ENCODE measurements at places on chromosomes 12 and 14. TPM values are rescaled to one million over a fixed set of nuclear protein-coding genes. Genes with fewer than 3 reads are reported as not detected.

DNA sequence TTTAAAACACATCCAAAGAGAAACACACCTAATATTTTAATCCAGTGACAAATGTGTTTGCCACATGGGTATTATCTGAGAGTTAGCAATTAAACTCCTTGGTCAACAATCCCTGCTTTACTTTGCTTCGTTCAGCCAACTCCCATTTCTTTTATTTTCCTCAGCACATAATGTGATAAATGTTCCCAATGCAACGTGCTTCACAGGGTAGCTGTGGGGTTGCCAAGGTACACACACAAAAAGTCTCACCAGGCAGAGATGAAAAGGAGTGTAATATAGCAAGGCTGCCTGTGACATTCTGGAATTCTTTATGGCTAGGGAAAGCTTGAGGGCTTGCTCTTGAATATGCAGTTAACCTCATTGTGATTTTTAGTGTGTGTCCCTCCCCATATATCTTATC is 208.0 kb upstream of the DIO2 start:
- no peak for DNase-seq

DNA sequence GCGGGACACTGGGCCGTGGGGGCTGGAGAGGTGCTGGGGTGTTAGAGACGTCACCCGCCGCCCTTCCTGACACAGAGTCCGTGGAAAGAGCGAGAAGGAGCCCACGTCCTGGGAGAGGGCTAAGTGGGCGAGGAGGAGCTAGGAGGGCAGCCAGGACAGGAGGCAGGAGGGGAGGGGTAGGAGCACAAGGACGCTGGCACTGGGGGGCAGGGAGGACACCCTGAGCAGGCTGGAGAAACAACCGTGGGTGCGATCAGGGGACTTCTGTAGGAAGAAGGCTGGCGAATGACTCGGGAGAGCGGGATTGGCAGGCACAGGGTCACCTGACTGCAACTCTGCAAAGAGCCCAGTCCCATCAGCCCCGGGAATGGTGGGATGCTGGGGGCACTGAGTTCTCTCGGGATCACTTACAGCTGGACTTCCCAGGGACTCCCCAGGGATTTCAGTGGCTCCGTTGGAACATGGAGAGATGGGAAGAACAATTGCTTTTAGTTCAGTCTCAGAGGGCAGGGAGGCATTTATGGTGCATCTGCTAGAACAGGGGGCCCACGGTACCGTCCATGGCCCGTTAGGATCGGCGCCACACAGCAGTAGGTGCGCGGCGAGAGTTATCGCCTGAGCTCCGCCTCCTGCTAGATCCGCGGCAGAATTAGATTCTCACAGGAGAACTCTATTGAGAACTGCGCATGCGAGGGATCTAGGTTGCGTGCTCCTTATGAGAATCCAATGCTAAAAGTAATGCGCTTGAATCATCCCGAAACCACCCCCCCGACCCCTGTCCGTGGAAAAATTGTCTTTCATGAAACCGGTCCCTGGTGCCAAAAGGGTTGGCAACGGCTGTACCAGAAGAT is 24.3 kb downstream of the UBR7 start:
- DNase-seq: no peak

- no peak for DNase-seq
These were observed 2.7 kb upstream of the ASB8 start for GRCh38 chr12:48160046-48160445.

Gene CRACR2A
- 6.7 TPM for total RNA-seq

GRCh38 chr12:40336573-40337199 is 111.9 kb downstream of the LRRK2 start:
- no peak for DNase-seq

GRCh38 chr12:30882706-30883105 is 43.8 kb upstream of the TSPAN11 start:
- DNase-seq: no peak

GRCh38 chr12:69578283-69578682 is 7.0 kb upstream of the CCT2 start:
- DNase-seq: no peak

Gene LRRIQ1
- total RNA-seq: 0.88 TPM

DNA sequence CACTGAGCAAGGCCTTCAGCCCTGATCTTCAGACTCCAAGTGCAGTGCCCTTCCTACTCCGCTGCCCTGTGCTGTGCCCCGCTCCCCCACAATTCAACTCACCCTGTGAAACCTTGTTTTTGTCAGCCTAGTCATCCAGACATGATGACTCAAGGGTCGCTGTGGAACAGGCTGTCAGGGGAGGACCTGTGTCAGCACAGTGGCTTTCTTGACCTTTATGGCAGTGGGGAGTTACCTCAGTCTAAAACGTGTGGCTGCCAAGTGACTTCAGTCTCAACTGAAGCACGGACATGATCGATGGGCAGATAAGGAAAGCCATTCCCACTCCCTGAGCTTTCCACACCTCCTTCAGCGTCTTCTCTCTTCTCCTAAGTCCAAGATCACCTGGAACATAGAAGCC is 16.3 kb upstream of the FLVCR2 start:
- DNase-seq: no peak

Gene TMEM179
- total RNA-seq: 0.53 TPM

- no peak for DNase-seq
These were observed 110.1 kb downstream of the TXNDC16 start for GRCh38 chr14:52442166-52442565.

GRCh38 chr14:101823511-101824120 is 62.1 kb downstream of the PPP2R5C start:
- no peak for DNase-seq

- no peak for DNase-seq
These were observed 334.5 kb upstream of the SEL1L start for GRCh38 chr14:81868172-81868571.

DNA sequence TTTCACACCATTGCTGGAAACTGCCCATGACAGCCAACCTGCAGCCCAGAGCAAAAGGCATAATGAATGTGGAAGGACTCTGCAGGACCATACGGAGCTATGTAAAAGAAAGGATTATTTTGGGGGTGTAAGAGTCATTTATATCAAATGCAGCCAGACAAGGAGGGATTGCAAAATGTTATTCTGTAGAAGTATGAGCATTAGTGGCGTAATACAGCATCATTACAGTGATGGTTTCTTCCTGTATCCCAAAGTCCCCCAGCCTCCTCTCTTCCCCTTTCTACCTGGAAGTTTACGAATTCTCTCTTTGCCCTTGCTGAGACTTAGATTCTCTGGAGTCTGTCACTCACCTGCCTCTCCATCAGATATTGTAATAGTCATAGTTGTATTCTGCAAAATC is 89.9 kb downstream of the BORCS5 start:
- no peak for DNase-seq

GRCh38 chr14:99065551-99065950 is 206.4 kb downstream of the BCL11B start:
- DNase-seq: no peak

Gene KIF21A
- total RNA-seq: 8.2 TPM

Gene MGAT4C
- total RNA-seq: 0.47 TPM

Gene DENND5B
- total RNA-seq: 10.7 TPM

Gene FSCB
- not detected for total RNA-seq

Gene PRH2
- not detected for total RNA-seq

- no peak for DNase-seq
These were observed 45.9 kb downstream of the CDK17 start for GRCh38 chr12:96354326-96354725.

Gene DLST
- 98.4 TPM for total RNA-seq

GRCh38 chr12:27237790-27238771 is 6.0 kb upstream of the STK38L start:
- no peak for DNase-seq

DNA sequence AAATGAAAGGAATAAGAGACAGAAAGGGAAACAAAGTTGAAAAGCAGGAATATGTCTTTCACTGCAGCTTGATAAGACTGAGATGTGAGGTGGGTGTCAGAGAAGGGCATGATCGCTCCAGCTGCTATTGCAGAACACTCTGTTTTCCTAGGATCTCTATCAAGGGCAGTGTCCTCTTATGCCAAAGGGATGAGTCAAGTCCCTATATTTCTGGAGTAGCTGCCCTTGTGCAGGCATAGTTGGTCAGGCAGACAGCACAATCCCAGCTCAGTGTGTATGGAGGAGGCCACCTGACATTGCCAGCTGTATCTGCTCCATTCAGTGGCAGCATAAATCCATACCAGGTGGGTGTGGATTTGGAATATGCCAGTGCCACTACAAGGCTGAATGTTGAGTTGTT is 101.6 kb downstream of the DAD1 start:
- DNase-seq: no peak

Gene EFS
- 0.24 TPM for total RNA-seq

- no peak for DNase-seq
These were observed 234.7 kb upstream of the E2F7 start for GRCh38 chr12:77299910-77300669.

DNA sequence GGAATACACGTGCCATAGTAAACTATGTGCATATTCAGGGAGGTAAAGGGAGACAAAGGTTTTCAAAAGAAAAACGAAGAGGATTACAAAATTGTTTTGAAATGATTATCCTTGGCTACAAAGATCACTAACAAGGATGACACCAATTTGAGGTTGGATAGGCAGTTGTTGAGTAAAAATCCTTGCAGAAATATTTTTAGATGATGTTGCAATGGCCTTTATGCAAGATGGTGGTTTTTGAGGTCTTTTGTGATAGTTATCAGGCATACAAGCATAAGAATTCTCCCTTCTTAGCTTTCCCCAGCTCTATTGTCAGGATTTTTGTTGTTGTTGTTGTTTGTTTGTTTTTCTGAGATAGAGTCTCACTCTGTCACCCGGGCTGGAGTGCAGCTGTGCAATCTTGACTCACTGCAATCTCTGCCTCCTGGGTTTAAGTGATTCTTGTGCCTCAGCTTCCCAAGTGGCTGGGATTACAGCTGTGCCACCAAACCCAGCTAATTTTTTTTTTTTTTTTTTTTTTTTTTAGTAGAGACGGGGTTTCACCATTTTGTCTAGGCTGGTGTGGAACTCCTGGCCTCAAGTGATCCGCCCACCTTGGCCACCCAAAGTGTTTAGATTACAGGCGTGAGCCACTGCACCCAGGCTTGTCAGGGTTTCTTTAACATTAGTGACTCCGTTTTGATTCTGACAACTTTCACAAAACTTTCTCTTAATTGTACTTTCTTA is 7.8 kb downstream of the RNASE1 start:
- DNase-seq: no peak

Gene FAM181A
- not detected for total RNA-seq

GRCh38 chr14:51370758-51371386 is 130.8 kb downstream of the TMX1 start:
- DNase-seq: no peak

GRCh38 chr12:15699886-15700285 is 89.3 kb downstream of the EPS8 start:
- no peak for DNase-seq

DNA sequence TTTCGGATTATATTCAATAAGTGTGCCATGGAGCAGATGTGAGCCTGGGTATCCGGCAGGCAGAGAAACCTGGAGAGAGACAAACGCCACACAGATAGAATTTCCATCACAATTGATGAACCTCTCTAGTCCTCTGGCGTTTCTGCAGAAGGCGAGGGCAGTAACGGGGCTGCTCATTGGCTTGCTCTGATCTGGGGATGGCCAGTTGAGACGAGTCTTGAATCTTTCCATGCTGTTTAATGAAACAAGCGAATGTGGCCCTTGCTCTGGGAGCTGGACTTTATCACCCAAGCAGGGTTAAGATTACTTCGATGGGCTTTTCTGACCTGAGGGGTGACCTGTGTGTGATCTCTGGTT is 42.4 kb upstream of the CLMN start:
- DNase-seq: no peak

DNA sequence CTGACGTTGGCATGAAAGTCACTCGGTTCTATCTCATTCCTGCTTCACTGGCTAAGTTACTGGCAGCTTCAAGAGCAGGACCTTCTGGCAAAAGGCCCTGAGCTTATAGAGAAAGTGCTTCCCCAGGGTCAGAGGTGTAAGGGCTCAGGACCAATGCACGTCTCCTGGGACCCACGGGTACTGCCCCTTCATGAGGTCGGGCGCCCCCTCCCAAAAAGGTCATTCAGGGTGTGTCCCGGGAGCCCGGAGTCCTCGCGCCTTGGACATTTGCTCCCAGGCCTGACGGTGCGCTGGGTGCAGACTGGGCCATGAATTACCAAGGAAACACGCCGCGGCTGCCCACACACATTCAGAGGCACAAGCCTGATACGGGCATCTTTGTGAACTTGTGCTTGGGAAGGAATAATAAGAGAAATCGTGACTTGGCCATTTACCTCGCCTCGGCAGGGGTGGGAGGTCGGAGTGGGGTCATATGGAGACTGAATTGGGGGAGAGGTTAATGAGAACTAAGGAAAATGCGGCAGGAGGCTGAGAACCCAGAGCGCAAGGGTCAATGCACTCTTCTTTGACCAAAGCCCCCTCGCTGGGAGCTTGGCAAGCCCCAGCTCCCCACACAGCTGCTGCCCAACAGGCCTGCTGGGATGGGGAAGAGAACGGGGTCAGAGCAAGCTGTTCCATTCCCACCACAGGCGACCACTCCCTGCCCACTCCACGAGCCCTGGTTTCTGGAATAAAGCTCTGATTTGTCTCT is 15.7 kb upstream of the SLC6A12 start:
- DNase-seq: no peak

Gene CLEC1A
- 12.8 TPM for total RNA-seq

GRCh38 chr12:42278128-42278510 is 40.1 kb upstream of the YAF2 start:
- DNase-seq: no peak

GRCh38 chr14:39426605-39427004 is 5.6 kb downstream of the FBXO33 start:
- no peak for DNase-seq

GRCh38 chr12:132427174-132427768 is 62.7 kb upstream of the FBRSL1 start:
- no peak for DNase-seq

Gene TMEM30B
- total RNA-seq: 0.34 TPM

GRCh38 chr12:45907955-45908354 is 82.4 kb downstream of the SCAF11 start:
- DNase-seq: no peak

Gene ESYT1
- total RNA-seq: 269 TPM

DNA sequence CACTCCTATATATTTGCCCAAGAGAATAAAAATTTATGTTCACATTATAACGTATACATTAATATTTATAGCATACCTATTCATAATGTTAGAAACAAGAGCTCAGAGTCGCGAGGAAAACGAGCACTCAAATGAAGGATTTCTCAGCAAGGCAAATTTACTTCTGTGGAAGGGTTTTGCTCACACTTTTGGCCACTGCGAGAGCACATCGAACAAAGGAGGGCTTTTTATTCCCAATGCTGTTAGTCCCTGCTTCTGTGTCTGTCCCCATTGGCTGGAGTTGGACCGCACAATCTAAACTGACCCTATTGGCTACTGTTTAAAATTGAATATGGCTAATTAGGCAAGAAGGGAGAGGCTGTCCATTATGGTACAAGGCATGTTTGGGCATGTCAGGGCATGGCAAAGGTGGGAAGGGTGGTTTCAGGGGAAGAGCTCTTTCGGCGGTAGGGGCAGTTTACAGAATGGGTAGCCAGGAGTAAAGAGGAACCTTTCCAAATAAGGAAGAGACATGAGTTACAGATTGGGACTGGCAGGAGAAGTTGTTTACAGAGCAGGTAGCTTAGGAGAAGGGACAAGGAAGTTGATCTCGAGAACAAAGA is 702.9 kb downstream of the TRHDE start:
- no peak for DNase-seq

Gene CLEC9A
- total RNA-seq: not detected

GRCh38 chr14:46306267-46306666 is 345.3 kb downstream of the RPL10L start:
- DNase-seq: no peak

GRCh38 chr12:20372326-20373096 is 4.2 kb downstream of the PDE3A start:
- no peak for DNase-seq

Data from glomerular endothelial cell (primary cell).